ENCODE measurements at places on chromosomes 1 and 21.

DNA sequence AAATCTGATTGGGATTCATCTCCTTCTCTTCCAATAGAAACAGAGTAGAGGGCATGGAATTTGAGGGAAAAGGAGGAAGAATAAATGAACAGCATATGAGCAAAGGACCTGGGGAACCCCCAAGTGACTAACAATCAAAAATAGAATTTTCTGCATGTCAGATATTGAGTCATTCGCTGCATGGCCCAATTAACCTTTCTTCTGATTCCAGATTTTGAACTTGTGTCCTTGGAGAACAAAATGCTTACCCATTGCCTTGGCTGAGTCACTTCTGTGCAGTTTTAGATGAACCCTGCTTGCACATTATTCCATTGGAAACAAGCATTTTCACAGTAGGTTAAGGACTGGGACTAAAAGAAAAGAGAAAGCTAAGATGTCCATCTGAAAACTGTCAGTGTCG is 390.5 kb downstream of the ST6GALNAC3 start:
- DNase-seq = no peak

GRCh38 chr1:235067396-235068157 is 61.1 kb downstream of the TOMM20 start:
- no peak for DNase-seq

DNA sequence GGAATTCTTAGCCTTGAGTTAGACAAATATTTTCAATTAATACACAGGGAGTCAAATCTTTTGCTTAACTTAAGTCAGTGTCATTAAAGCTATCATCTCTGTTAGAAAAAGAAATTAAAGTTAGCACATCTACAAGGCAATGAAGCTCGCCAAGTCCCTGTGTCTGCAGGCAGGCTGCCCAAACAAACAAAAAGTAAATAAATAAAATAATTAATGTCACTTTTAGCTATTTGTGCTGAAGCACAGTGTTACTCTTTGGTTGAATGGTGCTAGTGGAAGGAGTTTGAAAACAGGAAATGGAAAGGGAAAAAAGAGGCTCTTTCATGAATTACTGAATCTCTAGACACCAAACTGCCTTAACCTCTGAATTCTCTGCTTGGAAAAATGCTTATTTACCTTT is 37.1 kb upstream of the COL11A1 start:
- DNase-seq = no peak

GRCh38 chr1:5877001-5877400 is 115.2 kb downstream of the NPHP4 start:
- DNase-seq = no peak

- no peak for DNase-seq
Measured at GRCh38 chr1:145887631-145888030, 2.0 kb upstream of the ANKRD35 start.

DNA sequence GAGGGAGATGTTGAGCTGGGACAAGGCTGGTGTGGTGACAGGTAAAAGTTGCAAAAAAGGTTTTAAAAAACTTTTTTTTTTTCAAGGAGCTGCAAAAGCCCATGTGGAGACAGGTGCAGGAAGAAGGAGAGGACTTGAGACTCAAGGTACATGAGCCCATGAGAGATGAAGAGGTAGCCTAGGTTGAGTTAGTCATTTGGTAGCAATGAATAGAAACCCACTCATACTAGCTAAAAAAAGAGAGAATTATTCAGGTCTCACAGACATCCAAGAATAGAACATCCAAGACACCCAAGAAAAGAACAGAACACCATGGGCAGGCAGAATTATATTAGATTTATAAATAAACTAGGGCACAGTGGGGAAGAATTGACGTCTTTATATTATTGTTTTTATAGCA is 65.1 kb downstream of the PCP4 start:
- DNase-seq = no peak

DNA sequence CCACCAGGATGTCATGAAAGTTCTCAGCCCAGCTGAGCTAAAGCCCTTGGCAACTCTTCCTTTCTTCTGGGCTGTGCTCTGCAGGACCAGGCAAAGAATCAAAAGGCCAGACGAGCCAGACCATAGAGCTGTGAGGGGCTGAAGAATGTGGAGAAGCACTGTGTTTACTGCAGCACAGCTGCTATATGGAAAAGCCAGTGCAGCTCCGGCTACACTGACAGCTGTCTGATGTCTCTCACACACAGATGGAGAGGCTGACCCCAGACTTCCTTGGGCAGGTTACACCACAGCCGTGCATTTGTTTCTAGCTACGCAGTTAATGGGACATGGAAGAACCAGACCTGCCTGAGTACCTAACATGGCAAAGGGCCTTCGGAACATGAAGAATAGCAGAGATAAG is 40.3 kb downstream of the CD247 start:
- no peak for DNase-seq

DNA sequence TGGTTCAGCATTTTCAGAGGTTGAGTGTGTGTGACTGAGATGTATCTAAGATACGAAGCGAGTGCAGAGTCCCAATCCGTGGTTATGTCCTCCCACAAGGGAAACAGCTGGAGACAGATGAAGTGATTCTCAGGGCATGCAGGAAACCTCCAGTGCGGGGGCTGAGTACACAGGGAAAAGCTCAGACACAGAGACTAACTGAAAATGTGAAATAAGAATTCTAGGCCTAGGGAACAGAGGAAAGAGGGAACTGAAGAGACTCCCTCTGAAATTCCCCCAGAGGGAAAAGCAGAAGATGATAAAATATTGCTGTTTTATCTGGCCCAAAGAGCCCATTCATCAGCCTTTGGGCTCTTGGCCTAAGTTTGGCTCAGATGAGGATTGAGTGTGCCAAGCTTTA is 116.8 kb downstream of the LRRC53 start:
- no peak for DNase-seq

DNA sequence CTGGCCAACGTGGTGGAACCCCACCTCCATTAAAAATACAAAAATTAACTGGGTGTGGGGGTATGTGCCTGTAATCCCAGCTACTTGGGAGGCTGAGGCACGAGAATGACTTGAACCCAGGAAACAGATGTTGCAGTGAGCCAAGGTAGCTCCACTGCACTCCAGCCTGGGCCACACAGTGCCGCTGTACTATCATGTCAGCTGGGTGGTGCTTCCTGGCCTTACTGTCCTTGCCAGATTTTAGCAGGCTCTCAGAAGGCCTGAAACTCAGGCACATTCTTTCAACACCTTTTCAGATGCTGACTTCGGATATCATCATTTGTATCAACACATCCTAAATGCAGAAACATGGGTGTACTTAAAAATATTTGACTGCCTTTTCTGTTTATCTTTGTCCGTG is 31.6 kb upstream of the NBL1 start:
- no peak for DNase-seq

DNA sequence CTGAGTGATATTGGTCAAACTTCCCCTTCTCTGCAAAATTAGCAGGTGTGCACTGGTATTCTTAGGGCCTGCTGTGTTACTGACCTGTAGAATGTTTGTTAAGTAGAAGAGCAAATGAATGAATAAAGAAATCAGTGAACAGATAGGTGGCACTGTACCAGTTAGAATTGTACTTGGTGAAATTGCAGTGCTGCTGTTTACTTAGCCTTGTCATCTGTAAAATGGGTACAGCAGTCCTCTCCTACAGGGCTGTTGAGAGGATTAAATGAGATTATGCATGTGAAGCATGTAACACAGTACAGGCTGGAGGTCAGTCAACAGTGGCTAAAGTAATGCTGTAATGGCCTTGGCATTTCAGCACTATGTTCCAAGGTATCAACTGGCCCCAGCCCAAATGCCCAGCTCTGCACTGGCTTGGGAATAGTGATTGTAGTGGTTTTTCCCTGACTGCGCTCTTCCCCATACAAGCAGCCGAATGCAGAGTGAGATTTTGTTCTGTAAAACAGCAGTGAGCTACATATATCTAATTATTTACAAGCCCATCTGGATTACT is 10.5 kb downstream of the VANGL1 start:
- no peak for DNase-seq

GRCh38 chr1:234659538-234659937 is 49.6 kb upstream of the IRF2BP2 start:
- no peak for DNase-seq

DNA sequence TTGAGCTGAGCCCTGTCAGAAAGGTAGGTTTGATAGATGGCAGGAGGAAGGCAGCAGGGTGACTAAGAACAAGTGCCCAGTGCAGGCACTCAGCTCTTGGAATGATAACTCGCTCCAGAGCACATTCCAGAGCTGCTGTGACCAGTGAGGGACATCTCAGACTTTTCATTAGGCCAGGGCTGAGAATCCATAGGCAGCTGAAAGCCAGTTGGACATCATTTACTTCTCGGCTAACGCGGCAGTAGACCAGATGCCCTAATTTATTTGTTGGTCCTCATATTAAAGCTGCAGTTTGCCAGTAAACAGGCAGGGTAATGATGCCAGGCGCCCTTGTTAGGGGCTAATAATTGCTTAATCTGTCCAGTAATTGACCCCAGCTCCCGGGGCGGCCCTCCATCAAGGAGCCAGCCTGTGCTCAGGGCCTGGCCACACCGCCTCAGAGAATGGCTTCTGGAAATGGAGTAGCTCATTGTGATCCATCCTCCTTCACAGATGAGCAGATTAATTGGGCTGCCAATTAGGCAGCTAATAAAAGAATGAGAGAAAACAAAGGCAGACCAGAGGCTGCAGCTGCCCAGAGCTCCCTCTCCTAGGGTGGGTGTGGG is 122.0 kb downstream of the BEND5 start:
- DNase-seq = no peak

DNA sequence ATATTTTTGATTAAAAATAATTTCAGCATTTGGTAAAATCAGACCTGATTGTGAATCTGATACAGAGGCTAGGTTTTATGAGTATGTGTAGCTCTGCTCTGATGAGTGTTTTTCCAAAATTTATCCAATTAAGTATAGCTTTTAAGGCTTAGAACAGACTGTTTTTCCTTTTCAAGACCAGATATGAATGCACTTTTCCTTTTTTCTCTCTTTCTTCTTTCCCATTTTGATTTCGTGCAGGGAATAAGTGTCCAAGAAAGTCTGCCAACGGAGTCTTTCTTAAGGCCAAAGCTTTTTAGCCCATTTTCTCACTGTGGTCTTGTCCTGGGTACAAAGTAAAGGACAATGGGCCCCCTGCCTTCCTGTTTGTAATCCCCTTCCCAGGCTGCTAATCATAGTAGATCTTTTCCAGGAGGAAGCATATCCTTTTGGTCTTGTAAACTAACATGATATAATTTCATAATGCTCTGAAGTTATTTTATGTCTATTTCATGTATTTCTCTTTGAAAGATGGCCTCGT is 2.9 kb downstream of the KIF1B start:
- no peak for DNase-seq

DNA sequence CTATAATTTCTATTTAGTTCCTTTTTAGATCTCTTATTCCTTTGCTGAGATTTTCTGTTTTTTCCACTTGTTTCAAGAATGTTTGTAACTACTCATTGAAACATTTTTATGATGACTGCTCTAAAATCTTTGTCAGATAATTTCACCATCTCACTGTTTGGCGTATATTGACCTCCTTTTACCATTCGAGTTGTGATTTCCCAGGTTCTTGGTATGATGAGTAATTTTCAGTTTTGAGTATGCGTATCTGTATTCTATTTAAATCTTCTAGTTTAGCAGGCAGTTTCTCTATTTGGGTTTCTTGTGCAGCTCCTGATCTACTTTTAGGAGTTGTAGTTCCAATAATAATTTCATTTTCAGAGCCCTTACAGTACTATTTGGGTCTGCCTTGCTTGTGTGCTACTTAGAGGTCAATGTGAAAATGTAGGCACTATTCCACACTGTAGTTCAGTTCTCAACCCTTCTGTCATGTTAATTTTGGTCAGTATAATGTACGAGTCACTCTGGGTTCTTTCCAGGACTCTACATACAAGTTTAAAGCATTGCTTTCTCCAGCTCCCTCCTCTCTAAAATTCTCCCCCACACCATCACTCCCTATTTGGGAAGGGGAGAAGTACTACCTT is 115.5 kb downstream of the ACBD6 start:
- no peak for DNase-seq

- DNase-seq = no peak
Measured at GRCh38 chr1:200524092-200524491, 96.5 kb downstream of the KIF14 start.

- no peak for DNase-seq
Measured at GRCh38 chr1:1857096-1857703, 33.7 kb downstream of the GNB1 start.

GRCh38 chr1:85943526-85943925 is 213.0 kb downstream of the COL24A1 start:
- no peak for DNase-seq

GRCh38 chr21:37153196-37153934 is 80.3 kb downstream of the TTC3 start:
- DNase-seq = no peak

GRCh38 chr1:38055965-38056364 is 9.4 kb upstream of the POU3F1 start:
- DNase-seq = no peak

DNA sequence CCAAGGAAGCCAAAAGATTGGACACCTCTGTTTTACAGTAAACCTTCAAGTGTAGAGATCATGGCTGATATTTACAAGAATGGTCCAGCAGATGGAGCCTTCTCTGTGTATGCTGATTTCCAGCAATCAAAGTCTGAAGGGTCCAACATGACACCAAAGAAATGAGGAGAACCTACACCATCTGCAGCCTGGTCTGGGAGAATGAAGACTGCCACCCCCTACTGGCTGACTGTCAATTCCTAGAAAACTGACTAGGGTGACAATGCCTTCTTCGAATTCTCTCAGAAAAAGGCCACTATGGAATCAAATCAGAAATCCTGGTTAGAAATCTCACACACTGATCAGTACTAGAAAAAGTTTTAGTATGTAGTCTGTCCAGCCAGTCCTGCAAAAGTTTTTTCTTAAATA is 83.3 kb downstream of the CDC42BPA start:
- DNase-seq = no peak

GRCh38 chr21:44461005-44461404 is 5.7 kb downstream of the LRRC3 start:
- DNase-seq = no peak

DNA sequence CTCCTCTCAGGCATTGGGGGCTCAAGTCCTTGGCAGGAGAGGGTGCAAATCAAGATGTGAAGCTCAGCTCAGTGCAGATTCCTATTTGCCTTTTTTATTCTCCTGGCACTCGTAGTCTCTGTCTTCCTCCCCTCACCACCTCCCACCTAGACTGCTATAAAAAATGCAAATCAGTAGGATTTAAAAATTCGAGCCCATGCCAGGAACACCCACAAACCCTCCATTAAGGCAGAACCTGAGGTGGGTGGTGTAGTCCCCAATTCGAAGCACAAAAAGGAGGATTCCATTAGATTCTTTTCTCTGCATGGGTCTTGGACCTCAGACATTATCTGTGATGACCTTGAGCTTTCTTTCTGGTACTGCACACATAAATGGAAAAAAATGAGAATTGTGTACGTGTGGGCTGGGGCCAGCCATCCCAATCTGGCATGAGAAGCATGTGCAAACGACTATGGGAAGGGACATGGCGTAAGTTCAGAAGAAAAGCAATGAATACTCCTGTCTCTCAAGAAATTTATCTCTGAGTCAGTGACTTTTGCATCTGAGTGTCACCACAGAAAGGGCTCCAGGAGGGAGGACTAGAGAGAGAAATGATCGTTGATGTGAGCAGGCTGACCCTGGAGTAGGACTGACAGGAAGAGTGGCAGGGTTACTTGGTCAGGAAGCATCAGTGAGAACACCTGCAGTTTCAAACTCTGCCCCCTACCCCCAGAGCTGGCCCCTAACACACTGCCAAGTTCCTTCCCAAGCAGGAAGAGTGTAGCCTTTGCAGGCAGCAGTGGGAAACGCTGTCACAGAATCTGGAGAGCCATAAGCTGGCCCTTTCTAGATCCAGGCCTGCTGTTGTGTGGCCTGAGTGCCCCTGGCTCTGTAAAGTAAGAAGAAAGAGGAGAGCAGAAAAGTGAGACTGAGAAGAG is 1.7 kb downstream of the INKA2 start:
- DNase-seq = no peak

- no peak for DNase-seq
Measured at GRCh38 chr1:222416001-222416791, 131.7 kb downstream of the HHIPL2 start.

Measured in memory B cell (primary cell).